ENCODE measurements at places on chromosomes 5 and 9. TPM values are rescaled to one million over a fixed set of nuclear protein-coding genes. Genes with fewer than 3 reads are reported as not detected.

Gene CLIC3
- not detected for total RNA-seq

Gene PIP5KL1
- 0.90 TPM for total RNA-seq

Gene MLANA
- total RNA-seq, result not detected

Gene PRLR
- not detected for total RNA-seq

Gene ACOT12
- not detected for total RNA-seq

Gene FCN2
- not detected for total RNA-seq

Gene NR5A1
- not detected for total RNA-seq

Gene PCDHA1
- not detected for total RNA-seq

Gene CDC20B
- not detected for total RNA-seq

Gene GDA
- total RNA-seq, result not detected

Gene MCTP1
- total RNA-seq, result not detected

Gene TAF1L
- not detected for total RNA-seq

Gene MEIKIN
- total RNA-seq, result not detected

Gene SMIM32
- total RNA-seq, result not detected

Gene FOXI1
- total RNA-seq, result not detected

DNA sequence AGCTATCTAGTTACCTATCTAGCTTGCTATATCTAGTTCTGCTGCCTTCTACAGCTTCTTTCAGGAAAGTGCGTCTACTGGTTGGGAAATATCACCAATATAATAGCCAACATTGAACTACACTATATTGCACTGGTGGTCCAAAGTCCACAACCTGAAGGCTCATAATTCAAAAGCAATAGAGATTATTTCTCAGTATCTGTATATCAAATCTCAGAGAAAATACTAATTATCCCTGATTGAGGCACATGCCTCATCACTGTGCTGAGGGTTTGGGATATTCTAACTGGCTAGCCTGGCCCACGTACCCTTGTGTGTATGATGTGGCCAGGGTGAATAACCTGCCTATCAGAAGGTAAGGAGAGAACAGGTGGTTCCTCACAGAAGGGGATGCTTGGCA lies 53.8 kb downstream of the SH3RF2 start:
- no peaks in the 10 kb centered on the region for H3K36me3 ChIP-seq
- H3K27ac ChIP-seq, result no peak overlapping the region
- no peak for DNase-seq
- H3K27me3 ChIP-seq, result no peaks in the 10 kb centered on the region
- no peaks in the 10 kb centered on the region for H3K4me1 ChIP-seq

DNA sequence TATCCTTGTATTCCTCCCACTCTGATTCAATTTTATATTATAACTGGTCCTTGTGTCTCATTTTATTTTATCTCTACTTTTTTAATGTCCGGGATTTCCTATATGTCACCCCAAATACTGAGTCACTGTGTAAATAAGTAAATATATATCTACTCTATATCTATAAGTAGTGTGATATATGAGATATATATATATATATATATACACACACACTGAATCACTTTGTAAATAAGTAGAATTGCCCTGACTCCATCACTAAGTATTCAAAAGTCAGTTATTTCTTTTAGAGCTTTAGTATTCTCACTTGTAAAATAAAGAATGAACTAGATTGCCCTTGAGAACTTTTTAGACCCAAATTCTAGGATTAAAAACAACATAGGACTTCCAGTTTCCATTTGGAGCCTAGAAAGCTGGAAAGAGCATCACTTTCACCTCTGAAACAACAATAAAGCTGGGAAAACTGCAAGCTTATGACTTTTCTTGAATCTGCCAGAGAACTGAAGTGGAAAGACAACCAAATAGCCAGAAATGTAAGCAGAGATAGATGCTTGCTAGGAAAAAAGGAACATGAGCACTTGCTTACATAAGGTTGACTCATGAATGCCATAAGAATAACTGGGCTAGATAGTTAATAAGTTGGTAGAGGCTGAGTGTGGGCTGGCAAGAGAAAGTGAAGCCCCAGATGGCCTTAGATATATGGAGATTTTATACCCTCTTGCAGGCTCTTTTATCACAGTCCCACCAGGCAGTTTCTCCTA lies 171.1 kb upstream of the TLX3 start:
- no peaks in the 10 kb centered on the region for H3K27me3 ChIP-seq
- no peaks in the 10 kb centered on the region for H3K4me1 ChIP-seq
- no peak overlapping the region for H3K27ac ChIP-seq

DNA sequence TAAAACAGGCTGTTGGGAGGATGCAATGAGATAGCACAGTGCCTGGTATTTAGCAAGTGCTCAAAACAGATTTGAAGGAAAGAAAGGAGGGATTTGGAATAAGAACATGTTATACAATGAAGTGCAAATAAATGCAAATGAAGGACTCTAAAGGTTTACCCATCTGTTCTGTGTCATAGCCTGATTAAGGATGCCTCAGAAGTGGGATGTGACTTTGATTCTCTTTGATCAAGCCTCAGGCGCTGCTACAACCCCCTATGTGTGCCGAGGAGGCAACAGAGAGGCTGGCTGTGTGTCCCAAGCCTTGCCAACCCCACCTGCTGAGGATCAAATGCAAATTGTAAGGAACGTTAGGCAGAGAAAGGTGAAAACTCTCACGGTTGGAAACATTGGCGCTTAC lies 27.2 kb downstream of the GGTA1 start:
- DNase-seq, result no peak
- H3K4me3 ChIP-seq, result no peak overlapping the region
- H3K27ac ChIP-seq, result no peak overlapping the region
- no peaks in the 10 kb centered on the region for H3K4me1 ChIP-seq
- H3K27me3 ChIP-seq, result peaks cover 37% of the 10 kb centered on the region
- H3K36me3 ChIP-seq, result no peaks in the 10 kb centered on the region

DNA sequence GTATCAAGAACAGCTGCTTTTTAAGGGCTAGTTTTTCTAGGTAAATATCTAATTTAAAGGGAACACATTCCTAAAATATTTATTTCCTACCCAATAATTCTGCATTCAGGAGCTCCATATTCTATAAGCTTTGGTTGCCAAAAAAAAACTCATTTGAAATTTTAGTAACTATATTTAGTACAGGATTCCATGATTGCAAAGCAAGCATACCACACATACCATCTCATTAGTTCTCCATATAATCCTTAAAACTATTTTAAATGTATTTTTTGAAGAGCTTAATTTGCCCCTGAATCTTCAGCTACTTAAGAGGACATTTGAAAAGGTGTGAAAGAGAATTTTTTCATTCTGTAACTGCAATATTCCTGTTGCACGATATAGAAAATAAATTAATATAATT lies 877.0 kb downstream of the NR2F1-AS1 start:
- H3K27me3 ChIP-seq, result no peaks in the 10 kb centered on the region
- DNase-seq, result no peak
- H3K36me3 ChIP-seq, result no peaks in the 10 kb centered on the region

GRCh38 chr9:131103024-131103423 lies 6.7 kb downstream of the AIF1L start:
- DNase-seq, result no peak
- H3K4me1 ChIP-seq, result no peaks in the 10 kb centered on the region
- H3K27me3 ChIP-seq, result peaks cover 5% of the 10 kb centered on the region
- no peak overlapping the region for H3K4me3 ChIP-seq
- no peak overlapping the region for H3K27ac ChIP-seq

GRCh38 chr5:176724472-176724871 lies 77.2 kb downstream of the TSPAN17 start:
- no peak overlapping the region for H3K27ac ChIP-seq
- peaks cover 25% of the 10 kb centered on the region for H3K27me3 ChIP-seq
- H3K4me1 ChIP-seq, result peaks cover 3% of the 10 kb centered on the region
- DNase-seq, result no peak

DNA sequence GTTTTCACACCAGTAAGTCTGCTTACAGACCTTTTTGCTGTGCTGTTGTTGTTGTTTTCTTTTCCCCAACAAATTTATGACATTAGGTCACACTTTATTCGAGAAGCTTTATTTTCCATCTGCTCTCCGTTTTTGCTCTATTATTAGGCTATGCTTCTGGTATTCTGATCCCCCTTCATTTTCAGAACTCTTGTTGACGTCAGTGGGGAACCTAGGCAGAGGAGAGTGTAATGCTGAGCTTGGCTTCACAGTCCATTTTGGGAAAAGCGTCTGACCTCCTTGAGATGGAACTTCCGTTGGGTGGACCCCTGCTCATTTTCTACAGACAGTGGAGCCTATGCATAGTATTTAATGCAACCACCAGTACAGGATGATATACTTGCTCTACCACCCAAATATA lies 387.9 kb upstream of the MEF2C start:
- DNase-seq, result no peak
- no peaks in the 10 kb centered on the region for H3K36me3 ChIP-seq
- H3K27me3 ChIP-seq, result no peaks in the 10 kb centered on the region
- no peak overlapping the region for H3K27ac ChIP-seq

DNA sequence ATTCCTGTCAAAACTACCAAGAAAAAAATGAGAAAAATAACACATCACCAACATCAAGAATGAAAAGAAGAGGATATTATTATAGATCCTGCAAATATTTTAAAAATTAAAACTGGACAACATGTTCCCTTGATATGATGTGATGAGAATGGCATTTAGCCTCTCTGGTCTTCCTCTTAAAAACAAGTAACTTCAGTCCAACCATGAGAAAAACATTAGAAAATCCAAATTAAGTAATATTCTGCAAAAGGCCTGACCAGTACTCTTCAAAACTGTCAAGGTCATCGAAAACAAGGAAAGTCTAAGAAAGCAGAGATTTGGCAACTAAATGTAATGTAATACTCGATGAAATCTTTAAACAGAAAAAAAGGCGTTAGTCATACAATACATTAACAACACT lies 167.1 kb upstream of the SNX2 start:
- H3K36me3 ChIP-seq, result no peaks in the 10 kb centered on the region
- no peak for DNase-seq
- no peaks in the 10 kb centered on the region for H3K27me3 ChIP-seq
- H3K4me3 ChIP-seq, result no peak overlapping the region

- H3K4me3 ChIP-seq, result no peak overlapping the region
- peaks cover 5% of the 10 kb centered on the region for H3K4me1 ChIP-seq
- no peak for DNase-seq
Observed at GRCh38 chr9:91677331-91677730, 253.7 kb upstream of the NFIL3 start.

GRCh38 chr9:23342291-23342690 lies 483.7 kb downstream of the ELAVL2 start:
- no peak overlapping the region for H3K27ac ChIP-seq
- H3K4me1 ChIP-seq, result no peaks in the 10 kb centered on the region
- H3K4me3 ChIP-seq, result no peak overlapping the region
- no peaks in the 10 kb centered on the region for H3K27me3 ChIP-seq
- no peaks in the 10 kb centered on the region for H3K36me3 ChIP-seq

- peak overlapping the region; percentile 89 for H3K27ac ChIP-seq
- no peak for DNase-seq
- H3K4me1 ChIP-seq, result peaks cover 30% of the 10 kb centered on the region
Observed at GRCh38 chr9:129611307-129611800, 9.5 kb downstream of the C9orf50 start.

DNA sequence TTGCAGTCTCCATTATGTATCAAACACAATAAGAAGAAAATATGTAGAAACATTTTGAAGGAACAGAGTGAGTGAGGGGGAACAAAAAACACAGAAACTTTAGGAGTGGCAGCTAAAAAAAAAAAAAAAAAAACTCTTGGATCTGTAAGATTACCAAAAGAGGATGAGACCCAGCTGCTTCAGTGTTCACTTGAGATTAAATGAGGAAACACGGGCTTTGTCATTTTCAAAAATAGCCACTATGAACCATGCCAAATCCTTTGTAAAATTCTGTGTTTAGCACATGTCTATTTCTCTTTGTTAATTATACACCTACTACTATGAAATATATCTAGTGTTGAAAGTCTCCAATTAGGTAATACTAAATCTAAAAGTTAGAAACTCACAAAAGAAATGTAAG lies 485.9 kb downstream of the EFNA5 start:
- H3K27ac ChIP-seq, result no peak overlapping the region
- no peaks in the 10 kb centered on the region for H3K27me3 ChIP-seq
- H3K4me1 ChIP-seq, result no peaks in the 10 kb centered on the region
- H3K36me3 ChIP-seq, result no peaks in the 10 kb centered on the region

- H3K4me1 ChIP-seq, result peaks cover 37% of the 10 kb centered on the region
- H3K27ac ChIP-seq, result peak overlapping the region; percentile 95
- peak; percentile 77 for DNase-seq
- H3K27me3 ChIP-seq, result peaks cover 60% of the 10 kb centered on the region
Observed at GRCh38 chr5:140108093-140109017, 5.6 kb upstream of the PURA start.

DNA sequence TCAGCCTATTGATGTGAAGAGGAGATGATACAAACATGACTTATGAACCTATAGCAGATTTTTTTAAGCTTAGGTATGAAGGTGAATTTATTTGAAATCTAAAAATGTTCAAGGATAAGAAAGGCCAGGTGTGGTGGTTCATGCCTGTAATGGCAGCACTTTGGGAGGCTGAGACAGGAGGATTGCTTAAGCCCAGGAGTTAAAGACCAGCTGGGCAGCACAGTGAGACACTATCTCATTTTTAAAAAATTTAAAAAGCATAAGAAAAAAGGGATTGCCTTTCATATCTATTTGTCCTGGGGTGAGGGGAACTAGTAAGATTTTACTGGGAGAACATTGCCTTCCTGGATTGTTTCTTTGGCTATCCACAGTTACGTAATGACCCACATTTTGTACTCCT lies 40.8 kb upstream of the SRP19 start:
- peaks cover 18% of the 10 kb centered on the region for H3K36me3 ChIP-seq
- H3K4me1 ChIP-seq, result no peaks in the 10 kb centered on the region
- no peaks in the 10 kb centered on the region for H3K27me3 ChIP-seq

DNA sequence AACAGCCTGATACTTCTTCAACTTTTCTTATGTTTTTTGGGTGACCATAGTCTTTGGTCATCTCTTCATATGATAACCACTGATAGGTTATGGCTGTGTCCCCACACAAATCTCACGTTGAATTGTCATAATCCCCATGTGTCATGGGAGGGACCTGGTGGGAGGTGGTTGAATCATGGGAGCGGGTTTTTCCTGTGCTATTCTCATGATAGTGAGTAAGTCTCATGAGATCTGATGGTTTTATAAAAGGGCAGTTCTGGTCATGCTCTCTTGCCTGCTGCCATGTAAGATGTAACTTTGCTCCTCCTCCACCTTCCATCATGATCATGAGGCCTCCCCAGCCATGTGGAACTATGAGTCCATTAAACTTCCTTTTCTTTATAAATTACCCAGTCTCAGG lies 8.7 kb downstream of the RHOBTB3 start:
- no peak for DNase-seq
- H3K4me1 ChIP-seq, result no peaks in the 10 kb centered on the region
- H3K27ac ChIP-seq, result no peak overlapping the region

- H3K27me3 ChIP-seq, result no peaks in the 10 kb centered on the region
- DNase-seq, result no peak
- H3K4me3 ChIP-seq, result no peak overlapping the region
- H3K36me3 ChIP-seq, result peaks cover 6% of the 10 kb centered on the region
Observed at GRCh38 chr5:143024228-143024920, 254.2 kb downstream of the ARHGAP26 start.

- no peaks in the 10 kb centered on the region for H3K4me1 ChIP-seq
- DNase-seq, result no peak
- no peaks in the 10 kb centered on the region for H3K27me3 ChIP-seq
- H3K27ac ChIP-seq, result no peak overlapping the region
Observed at GRCh38 chr5:4716781-4717180, 423.3 kb upstream of the ADAMTS16 start.

- DNase-seq, result no peak
- no peaks in the 10 kb centered on the region for H3K4me1 ChIP-seq
- no peak overlapping the region for H3K27ac ChIP-seq
- H3K4me3 ChIP-seq, result no peak overlapping the region
- no peaks in the 10 kb centered on the region for H3K36me3 ChIP-seq
- H3K27me3 ChIP-seq, result peaks cover 13% of the 10 kb centered on the region
Observed at GRCh38 chr5:140018920-140019644, 24.0 kb downstream of the NRG2 start.

- no peak for DNase-seq
- H3K36me3 ChIP-seq, result no peaks in the 10 kb centered on the region
- peaks cover 10% of the 10 kb centered on the region for H3K27me3 ChIP-seq
- no peaks in the 10 kb centered on the region for H3K4me1 ChIP-seq
Observed at GRCh38 chr9:72615931-72616330, 94.5 kb downstream of the TMC1 start.
